Ecto neural progenitor cell (in vitro differentiated cells): ENCODE measurements at places on chromosomes 13 and 19.

DNA sequence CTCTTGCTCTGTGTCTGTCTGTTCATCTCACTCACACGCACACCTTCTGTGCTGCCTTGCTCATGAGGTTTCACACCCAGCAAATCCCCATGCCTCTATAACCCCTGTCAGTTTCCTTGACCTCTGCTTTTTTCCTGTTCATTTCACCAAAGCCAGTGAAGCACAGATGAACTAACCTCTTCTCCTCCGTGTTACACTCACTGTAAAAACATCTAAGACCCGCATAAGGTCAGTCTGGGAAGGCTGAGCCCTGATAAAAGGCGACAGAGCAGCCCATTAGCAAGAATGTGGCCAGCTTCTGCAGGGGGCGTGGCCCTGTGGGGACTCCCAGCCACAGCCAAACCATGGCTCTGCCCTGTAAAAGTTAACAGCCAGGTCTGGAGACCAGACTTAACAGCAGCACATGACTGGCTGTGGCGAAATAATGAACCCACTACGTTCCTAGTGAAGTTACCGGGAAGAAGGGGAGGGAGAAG, 42.8 kb upstream of the NPAS1 start:
- peak; percentile 57 for DNase-seq

DNA sequence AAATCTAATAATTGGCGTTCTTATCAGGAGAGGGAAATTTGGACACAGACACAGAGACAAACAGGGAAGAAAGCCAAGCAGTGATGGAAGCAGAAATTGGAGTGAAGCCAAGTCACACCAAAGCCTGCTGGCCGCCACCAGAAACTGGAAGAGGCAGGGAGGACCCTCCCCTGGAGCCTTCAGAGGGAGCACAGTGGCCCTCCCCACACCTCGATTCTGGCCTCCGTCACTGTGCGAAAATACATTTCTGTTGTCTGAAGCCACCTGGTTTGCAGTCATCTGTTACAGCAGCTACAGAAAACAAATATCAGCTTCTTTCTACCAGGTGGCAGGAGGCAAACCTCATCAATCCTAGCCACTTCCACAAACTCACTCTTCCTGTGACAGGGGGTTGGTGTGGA, 8.3 kb upstream of the TLE6 start:
- DNase-seq, result no peak

- no peak for DNase-seq
Observed at GRCh38 chr13:113040597-113041292, 64.8 kb upstream of the F7 start.

GRCh38 chr13:56923626-56924140, 217.0 kb upstream of the PRR20A start:
- DNase-seq, result no peak

- no peak for DNase-seq
Observed at GRCh38 chr13:53137779-53138178, 109.2 kb downstream of the OLFM4 start.
